Purkinje cell (primary cell): ENCODE measurements at places on chromosomes 2 and 18. TPM values are rescaled to one million over a fixed set of nuclear protein-coding genes. Genes with fewer than 3 reads are reported as not detected.

REG3G gene
- not detected in 2 replicates for polyA plus RNA-seq

YWHAQ gene
- 662 and 772 TPM in 2 replicates for polyA plus RNA-seq

KCNG3 gene
- 0.15 TPM in 1 of 2 replicates, not detected in the other for polyA plus RNA-seq

RAPGEF4 gene
- polyA plus RNA-seq = 28.4 and 37.7 TPM in 2 replicates

QPCT gene
- 4.8 TPM in 1 of 2 replicates, not detected in the other for polyA plus RNA-seq

AFF3 gene
- polyA plus RNA-seq = 4.6 and 6.4 TPM in 2 replicates

TMEM178A gene
- polyA plus RNA-seq = 21.4 and 44.7 TPM in 2 replicates

OSR1 gene
- not detected in 2 replicates for polyA plus RNA-seq

FOSL2 gene
- 0.94 and 3.1 TPM in 2 replicates for polyA plus RNA-seq

CYP26B1 gene
- polyA plus RNA-seq = 1.1 and 2.8 TPM in 2 replicates

RMDN2 gene
- polyA plus RNA-seq = 13.4 and 23.5 TPM in 2 replicates

ZC3H8 gene
- polyA plus RNA-seq = 50.0 and 67.9 TPM in 2 replicates

ALK gene
- polyA plus RNA-seq = 0.42 and 0.49 TPM in 2 replicates

SP140 gene
- not detected in 2 replicates for polyA plus RNA-seq

FIGN gene
- 11.4 TPM in 2 replicates for polyA plus RNA-seq

C2orf49 gene
- polyA plus RNA-seq = 38.0 and 43.4 TPM in 2 replicates

CYRIA gene
- polyA plus RNA-seq = 9.6 and 32.0 TPM in 2 replicates

CNNM4 gene
- 4.2 and 5.3 TPM in 2 replicates for polyA plus RNA-seq

M1AP gene
- 0.56 and 8.3 TPM in 2 replicates for polyA plus RNA-seq

RAB27B gene
- polyA plus RNA-seq = 6.7 and 9.1 TPM in 2 replicates

GPR45 gene
- not detected in 2 replicates for polyA plus RNA-seq

SERPINB11 gene
- polyA plus RNA-seq = 1.2 TPM in 1 of 2 replicates, not detected in the other

LTBP1 gene
- 0.90 and 1.7 TPM in 2 replicates for polyA plus RNA-seq

TMX3 gene
- polyA plus RNA-seq = 64.2 and 76.2 TPM in 2 replicates

SLC20A1 gene
- polyA plus RNA-seq = 732 and 829 TPM in 2 replicates

STARD6 gene
- polyA plus RNA-seq = not detected in 2 replicates

CENPA gene
- 0.66 TPM in 1 of 2 replicates, not detected in the other for polyA plus RNA-seq

ITGA4 gene
- polyA plus RNA-seq = 0.20 TPM in 1 of 2 replicates, not detected in the other

CTAGE1 gene
- not detected in 2 replicates for polyA plus RNA-seq

C2orf80 gene
- 1.4 and 28.1 TPM in 2 replicates for polyA plus RNA-seq

YES1 gene
- 2.1 and 4.1 TPM in 2 replicates for polyA plus RNA-seq

KCNE4 gene
- not detected in 2 replicates for polyA plus RNA-seq

CRYGD gene
- polyA plus RNA-seq = 0.42 and 2.2 TPM in 2 replicates

RAB6C gene
- 2.8 TPM in 1 of 2 replicates, not detected in the other for polyA plus RNA-seq

MBP gene
- 12.2 and 13.8 TPM in 2 replicates for polyA plus RNA-seq

COL5A2 gene
- polyA plus RNA-seq = 2.4 TPM in 1 of 2 replicates, not detected in the other

CABYR gene
- 5.8 and 7.1 TPM in 2 replicates for polyA plus RNA-seq

LRP2 gene
- polyA plus RNA-seq = 0.03 TPM in 2 replicates

RAMP1 gene
- 23.2 and 38.6 TPM in 2 replicates for polyA plus RNA-seq

YPEL5 gene
- 244 and 281 TPM in 2 replicates for polyA plus RNA-seq

GNLY gene
- polyA plus RNA-seq = not detected in 2 replicates

TMEM169 gene
- polyA plus RNA-seq = 1.9 and 2.9 TPM in 2 replicates

SPC25 gene
- polyA plus RNA-seq = 3.7 and 7.0 TPM in 2 replicates

XPO1 gene
- polyA plus RNA-seq = 56.9 and 73.0 TPM in 2 replicates

COPS9 gene
- 601 and 611 TPM in 2 replicates for polyA plus RNA-seq

SLC5A7 gene
- polyA plus RNA-seq = not detected in 2 replicates

SERPINB2 gene
- polyA plus RNA-seq = not detected in 2 replicates

ITPRIPL1 gene
- 0.22 TPM in 1 of 2 replicates, not detected in the other for polyA plus RNA-seq

IL36A gene
- polyA plus RNA-seq = not detected in 2 replicates

TUBA4B gene
- not detected in 2 replicates for polyA plus RNA-seq

TUBA3E gene
- 0.20 TPM in 1 of 2 replicates, not detected in the other for polyA plus RNA-seq

ASAP2 gene
- polyA plus RNA-seq = 18.9 and 44.0 TPM in 2 replicates

DSG1 gene
- polyA plus RNA-seq = 0.74 TPM in 1 of 2 replicates, not detected in the other

C2orf72 gene
- polyA plus RNA-seq = 3.6 and 5.2 TPM in 2 replicates

SULT1C4 gene
- 0.42 and 1.7 TPM in 2 replicates for polyA plus RNA-seq

OTOS gene
- not detected in 2 replicates for polyA plus RNA-seq

CAPN10 gene
- 0.90 and 1.5 TPM in 2 replicates for polyA plus RNA-seq

CYP27A1 gene
- 2.8 and 3.6 TPM in 2 replicates for polyA plus RNA-seq

VWA3B gene
- polyA plus RNA-seq = 0.04 and 0.60 TPM in 2 replicates
